Heart left ventricle (tissue), 16 donors: ENCODE measurements at places on chromosomes 11 and 22. TPM values are rescaled to one million over a fixed set of nuclear protein-coding genes. Genes with fewer than 3 reads are reported as not detected.

TENM4 gene
- 0.44 TPM for total RNA-seq

F2 gene
- not detected for total RNA-seq

GAL gene
- total RNA-seq, result not detected

HEPN1 gene
- total RNA-seq, result not detected

HIPK3 gene
- 229 TPM for total RNA-seq

AP5B1 gene
- total RNA-seq, result 11.4 TPM

DUSP18 gene
- 6.1 TPM for total RNA-seq

OR51L1 gene
- not detected for total RNA-seq

TRABD gene
- 15.3 TPM for total RNA-seq

ZNF70 gene
- 3.9 TPM for total RNA-seq

CXCR5 gene
- not detected for total RNA-seq
